ENCODE measurements at places on chromosomes 4 and X. TPM values are rescaled to one million over a fixed set of nuclear protein-coding genes. Genes with fewer than 3 reads are reported as not detected.

The GRIA3 gene
- total RNA-seq = 1.4 TPM

GRCh38 chr4:139559089-139559479, 3.1 kb upstream of the SETD7 start:
- H3K27me3 ChIP-seq = peaks cover 2% of the 10 kb centered on the region
- no peak overlapping the region for H3K4me3 ChIP-seq
- no peaks in the 10 kb centered on the region for H3K4me1 ChIP-seq
- H3K27ac ChIP-seq = no peak overlapping the region
- no peak for DNase-seq
- no peaks in the 10 kb centered on the region for H3K36me3 ChIP-seq

The TCEAL3 gene
- total RNA-seq = 34.2 TPM

The TMA16 gene
- total RNA-seq = 26.9 TPM

- no peaks in the 10 kb centered on the region for H3K4me1 ChIP-seq
- peak; percentile 96 for DNase-seq
- H3K27ac ChIP-seq = no peak overlapping the region
- no peak overlapping the region for H3K4me3 ChIP-seq
- no peaks in the 10 kb centered on the region for H3K36me3 ChIP-seq
Observed at GRCh38 chrX:131763674-131764073, 219.8 kb downstream of the OR13H1 start.

GRCh38 chr4:2007804-2008670, 737 bp downstream of the NELFA start:
- H3K27me3 ChIP-seq = no peaks in the 10 kb centered on the region
- H3K4me1 ChIP-seq = no peaks in the 10 kb centered on the region
- peak overlapping the region; percentile 91 for H3K4me3 ChIP-seq
- no peaks in the 10 kb centered on the region for H3K36me3 ChIP-seq

DNA sequence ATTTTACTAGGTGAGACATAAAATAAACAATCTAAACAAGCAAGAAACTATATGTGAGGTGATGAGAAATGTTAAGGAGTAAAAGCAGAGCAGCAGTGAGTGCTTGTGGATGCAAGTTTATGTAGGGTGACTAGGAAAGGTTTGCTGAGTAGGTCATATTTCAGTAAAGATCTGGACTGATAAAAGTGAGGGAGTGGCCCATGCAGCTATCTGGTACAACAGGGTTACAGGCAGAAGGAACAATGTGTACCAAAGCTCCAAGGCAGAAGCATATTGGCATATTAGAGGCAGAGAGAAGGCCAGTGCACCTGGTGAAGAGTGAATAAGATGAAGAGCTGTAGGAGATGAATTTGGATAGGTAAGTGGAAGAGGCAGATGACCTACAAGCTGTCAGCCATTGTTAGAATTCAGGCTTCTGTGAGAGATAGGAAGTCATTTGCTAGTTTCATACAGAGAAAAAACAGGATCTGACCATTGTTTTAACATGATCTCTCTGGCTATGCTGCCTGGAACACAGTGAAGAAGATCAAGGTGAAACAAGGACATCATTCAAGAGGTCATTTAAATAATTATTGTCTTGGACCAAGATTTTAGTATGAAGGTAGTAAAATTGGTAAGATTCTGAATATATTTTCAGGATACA, 274.6 kb downstream of the ANKRD50 start:
- H3K27ac ChIP-seq = no peak overlapping the region
- H3K36me3 ChIP-seq = no peaks in the 10 kb centered on the region
- no peak overlapping the region for H3K4me3 ChIP-seq
- no peaks in the 10 kb centered on the region for H3K27me3 ChIP-seq
- peak; percentile 22 for DNase-seq
